ENCODE measurements at places on chromosomes 7 and 10. TPM values are rescaled to one million over a fixed set of nuclear protein-coding genes. Genes with fewer than 3 reads are reported as not detected.
A peak's percentile ranks its signal among the peaks of the same experiment; 100 is the strongest.

DNA sequence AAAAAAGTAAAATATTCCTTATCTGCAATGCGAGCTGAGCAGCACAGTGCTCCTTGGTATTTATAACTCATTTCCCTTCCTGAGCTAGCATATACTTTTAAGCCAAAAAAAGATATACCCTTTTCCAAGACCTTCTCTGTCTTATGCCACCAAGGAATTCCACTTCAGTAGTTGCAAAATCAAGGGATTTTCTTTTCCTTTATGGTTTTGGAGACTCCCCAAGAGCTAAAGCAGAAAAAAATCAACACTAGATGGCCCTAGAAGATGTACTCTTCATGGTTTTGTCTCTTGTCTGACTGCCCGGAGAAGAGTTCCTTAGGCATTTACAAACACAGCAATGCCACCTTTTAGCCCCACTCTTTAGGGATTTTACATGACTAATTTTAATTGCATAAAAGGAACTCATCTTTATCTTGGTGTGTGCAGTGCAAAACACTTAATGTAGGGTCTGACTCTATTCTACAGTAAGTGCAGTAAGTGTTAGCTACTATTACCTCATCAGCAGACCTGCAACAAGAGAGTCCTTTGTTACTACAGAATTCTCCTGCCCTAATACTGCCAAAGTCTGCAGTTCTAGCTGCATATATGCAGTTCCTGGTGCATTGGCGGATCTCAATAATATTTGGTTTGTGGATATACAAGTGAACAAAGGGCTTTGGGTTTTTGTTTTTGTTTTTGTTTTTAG is 443.3 kb downstream of the GFRA1 start:
- DNase-seq, result no peak

- no peak for DNase-seq
Measured at GRCh38 chr10:4280461-4281189, 495.6 kb upstream of the KLF6 start.

GRCh38 chr10:1171586-1171985 is 115.4 kb downstream of the WDR37 start:
- DNase-seq, result no peak

Gene ACSM6
- total RNA-seq, result not detected

GRCh38 chr7:46479680-46480079 is 558.6 kb upstream of the IGFBP3 start:
- DNase-seq, result no peak

DNA sequence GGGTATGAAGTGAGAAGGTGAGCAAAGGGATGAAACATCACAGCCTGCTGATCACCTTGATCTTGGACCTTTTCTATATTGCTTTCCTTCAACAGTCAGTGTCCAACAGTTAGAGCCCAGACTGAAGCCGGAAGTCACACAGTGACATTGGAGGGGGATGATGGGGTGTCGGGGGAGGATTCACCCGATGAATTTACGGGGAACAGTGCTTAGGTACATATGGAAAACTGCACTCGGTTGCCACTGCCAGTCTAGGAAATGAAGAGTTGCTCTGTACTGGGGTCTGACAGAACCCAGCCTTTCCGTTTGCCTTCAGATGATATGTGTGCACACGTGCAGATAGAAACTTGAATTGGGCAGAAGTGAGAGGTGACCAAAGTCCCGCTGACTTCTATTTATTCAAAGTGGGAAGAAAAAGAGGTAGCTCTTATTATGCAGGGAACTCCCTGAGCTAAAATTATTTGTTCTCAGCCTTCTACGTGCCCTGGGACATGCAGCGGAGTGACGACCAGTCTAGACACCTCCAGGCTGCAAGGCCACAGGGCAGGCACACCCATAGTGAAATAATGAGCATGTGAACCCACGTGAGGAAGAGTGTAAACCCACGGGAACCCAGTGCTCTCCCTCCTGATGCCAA is 107.2 kb upstream of the INHBA start:
- no peak for DNase-seq

DNA sequence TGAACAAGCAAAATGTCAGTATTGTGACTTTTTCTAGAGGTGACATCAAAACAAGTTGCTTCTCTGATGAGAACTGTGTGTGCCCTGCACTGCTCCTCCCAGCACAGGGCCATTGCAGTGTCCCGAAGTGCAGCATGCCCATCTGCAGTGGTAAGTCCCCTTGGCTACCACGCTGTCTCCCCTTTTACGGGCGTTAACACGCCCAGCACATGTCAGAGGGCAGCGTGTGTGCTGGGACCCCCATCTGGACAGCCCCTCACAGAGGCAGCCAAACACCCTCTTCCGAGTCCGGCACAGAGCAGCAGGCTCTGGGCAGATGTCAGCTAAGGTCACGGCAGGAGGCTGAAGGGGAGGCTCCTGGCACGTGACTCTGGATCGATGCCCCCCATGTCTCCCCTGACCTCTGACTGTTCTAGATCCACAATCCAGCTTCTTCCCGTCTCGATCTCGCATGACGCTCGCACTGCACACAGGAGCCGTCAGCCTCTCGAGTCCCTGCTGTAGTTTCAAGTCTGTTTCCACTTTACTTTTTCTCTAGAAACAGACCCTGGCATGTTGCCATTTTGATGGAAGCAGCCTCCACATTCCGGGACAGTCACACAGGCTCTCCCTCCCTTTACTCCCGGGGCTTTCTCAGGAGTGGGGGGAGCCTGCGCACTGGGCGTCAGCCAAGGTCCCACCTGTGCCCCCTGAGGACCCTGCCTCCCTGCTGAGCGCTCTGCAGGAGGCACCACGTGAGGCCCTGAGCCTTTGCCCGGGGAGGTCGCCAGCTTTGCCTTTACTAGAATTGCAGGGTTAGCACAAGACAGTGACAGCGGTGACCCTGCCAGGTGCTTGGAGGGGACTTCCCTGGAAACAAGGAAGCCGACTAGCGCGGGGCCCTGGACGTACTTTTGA is 133.8 kb downstream of the TCERG1L start:
- no peak for DNase-seq

Gene TAS2R3
- total RNA-seq, result 0.73 TPM

Gene LIPN
- not detected for total RNA-seq

DNA sequence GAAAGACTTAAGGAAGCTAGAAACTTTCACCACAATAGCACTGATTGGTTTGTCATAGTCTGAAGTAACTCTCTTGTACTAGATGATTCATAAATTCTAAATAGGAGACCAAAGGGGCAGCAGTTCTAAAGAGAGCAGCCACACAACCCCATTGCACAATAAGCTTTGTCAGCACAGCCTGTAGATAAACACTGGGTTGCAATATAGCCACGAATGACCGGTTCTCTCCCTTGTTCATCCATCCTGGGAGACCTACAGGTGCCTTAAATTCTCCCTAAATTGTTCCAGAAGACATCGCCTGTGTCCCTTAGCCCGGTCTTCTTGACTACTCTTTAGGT is 167.0 kb downstream of the SNX13 start:
- DNase-seq, result no peak

Gene GFRA1
- total RNA-seq, result not detected

GRCh38 chr10:12635127-12635541 is 285.8 kb downstream of the CAMK1D start:
- peak; percentile 22 for DNase-seq

- DNase-seq, result no peak
Measured at GRCh38 chr7:122833888-122834570, 52.2 kb downstream of the CADPS2 start.

Gene ZNF117
- total RNA-seq, result 4.6 TPM

Gene FAM25C
- not detected for total RNA-seq

DNA sequence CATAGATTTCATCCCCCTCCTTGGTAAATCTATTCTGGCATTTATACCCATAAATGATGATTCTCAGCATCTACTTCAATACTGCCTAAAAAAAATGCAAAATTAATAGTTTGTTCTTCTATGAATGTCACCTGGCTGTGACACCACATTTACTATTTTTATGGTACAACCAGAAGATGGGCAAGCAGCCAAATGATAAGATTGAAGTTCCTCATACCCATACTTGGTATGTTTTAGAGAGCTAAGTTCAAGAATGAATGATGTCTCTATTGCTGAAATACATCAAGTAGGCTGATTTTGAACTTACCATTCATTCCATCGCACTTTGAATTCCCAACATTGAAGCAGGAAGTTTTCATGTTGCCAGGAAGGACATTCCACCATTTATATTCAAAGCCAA is 134.2 kb downstream of the ELAPOR2 start:
- DNase-seq, result no peak

GRCh38 chr10:96585736-96586418 is 935 bp downstream of the TM9SF3 start:
- DNase-seq, result peak; percentile 45

GRCh38 chr7:74718336-74718735 is 55.5 kb upstream of the NCF1 start:
- DNase-seq, result no peak

Gene EPDR1
- total RNA-seq, result 0.35 TPM
